Activated CD4-positive, alpha-beta T cell treated with anti-CD3 and anti-CD28 coated beads, Interleukin-2, Interleukin-4, amounts not matched to agents 100 ng/mL and 50 ng/mL, durations not matched to agents 16 hours and 8 hours (primary cell): ENCODE measurements at places on chromosomes 1 and 21.

DNA sequence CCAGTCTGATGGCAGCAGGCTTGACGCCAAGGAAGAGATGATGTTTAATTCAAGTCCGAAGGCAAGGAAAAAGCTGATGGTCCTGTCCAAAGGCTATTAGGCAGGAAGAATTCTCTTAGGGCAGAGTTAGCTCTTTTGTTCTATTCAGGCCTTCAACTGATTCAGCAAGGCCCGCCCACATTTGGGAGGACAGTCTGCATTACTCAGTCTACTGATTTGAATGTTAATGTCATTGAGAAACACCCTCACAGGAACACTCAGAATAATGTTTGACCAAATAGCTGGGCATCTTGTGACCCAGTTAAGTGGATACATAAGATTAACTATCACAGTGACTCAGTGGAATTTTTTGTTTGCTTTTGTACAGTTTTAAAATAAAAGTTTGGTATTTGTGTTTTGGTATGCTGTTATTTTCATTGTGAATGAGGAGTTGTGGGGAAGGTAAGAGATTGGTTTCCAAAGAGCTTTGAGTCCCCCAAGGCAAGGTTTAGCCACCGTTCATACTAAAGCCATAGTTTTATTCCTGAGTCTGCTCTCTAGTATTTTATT, 1.7 kb upstream of the ZNF691 start:
- peak; percentile 17 for DNase-seq

DNA sequence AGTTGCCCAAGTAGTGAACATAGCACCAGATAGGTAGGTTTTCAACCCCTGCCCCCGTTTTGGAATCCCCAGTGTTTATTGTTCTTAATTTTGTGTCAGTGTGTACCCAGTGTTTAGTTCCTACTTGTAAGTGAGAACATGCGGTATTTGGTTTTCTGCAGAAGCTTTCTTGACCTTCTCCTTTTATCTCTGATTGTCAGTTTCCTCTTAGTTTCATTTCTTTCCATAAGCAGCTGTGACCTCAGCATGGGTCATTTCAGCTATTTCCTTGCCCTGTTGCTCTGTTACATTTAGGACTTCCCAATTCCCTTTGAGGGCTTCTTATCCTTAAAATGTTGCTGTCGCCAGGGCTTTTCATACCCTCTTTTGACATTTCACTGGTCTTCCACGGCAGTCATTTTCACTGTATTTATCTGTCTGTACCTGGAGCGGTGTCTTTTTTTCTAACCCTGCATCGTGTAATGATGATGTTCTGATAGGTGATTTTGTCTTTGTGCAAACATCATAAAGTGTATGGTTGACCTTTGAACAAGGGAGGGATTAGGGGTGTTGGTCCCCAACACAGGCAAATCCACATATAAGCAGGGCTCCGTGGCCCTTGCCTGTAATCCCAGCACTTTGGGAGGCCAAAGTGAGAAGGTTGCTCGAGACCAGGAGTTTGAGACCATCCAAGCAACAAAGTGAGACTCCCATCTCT, 15.0 kb downstream of the ITSN1 start:
- no peak for DNase-seq

DNA sequence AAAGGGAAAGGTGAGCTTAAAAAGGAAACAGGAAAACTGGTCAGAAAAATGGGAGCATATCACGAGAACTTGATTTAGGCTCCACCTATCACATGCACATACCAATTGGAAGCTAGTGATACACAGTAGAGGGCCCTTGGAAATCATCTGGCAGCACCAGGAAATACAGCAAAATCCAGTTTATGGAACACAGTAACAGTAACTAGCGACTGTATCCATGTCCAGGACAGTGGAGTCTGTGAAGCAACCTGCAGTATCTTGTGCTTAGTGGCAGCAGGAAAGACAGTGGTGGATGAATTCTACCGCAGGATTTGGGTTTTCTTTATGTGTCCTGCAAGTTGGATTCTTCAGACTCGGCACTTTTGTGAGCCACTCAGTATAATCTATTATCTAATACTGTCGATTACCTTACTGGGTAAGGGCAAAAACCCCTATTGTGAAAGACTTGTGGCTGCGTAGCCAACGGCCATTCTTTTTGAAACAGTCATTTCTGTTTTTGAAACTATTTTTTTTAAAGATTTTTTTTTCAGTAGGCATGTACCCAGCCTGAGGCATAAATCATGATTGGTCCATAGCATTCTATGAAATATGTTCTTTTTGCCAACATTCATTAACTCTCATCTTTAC, 1.6 kb upstream of the KDM4A start:
- DNase-seq, result no peak

GRCh38 chr1:9654051-9654833, 2.7 kb downstream of the PIK3CD start:
- peak; percentile 40 for DNase-seq

DNA sequence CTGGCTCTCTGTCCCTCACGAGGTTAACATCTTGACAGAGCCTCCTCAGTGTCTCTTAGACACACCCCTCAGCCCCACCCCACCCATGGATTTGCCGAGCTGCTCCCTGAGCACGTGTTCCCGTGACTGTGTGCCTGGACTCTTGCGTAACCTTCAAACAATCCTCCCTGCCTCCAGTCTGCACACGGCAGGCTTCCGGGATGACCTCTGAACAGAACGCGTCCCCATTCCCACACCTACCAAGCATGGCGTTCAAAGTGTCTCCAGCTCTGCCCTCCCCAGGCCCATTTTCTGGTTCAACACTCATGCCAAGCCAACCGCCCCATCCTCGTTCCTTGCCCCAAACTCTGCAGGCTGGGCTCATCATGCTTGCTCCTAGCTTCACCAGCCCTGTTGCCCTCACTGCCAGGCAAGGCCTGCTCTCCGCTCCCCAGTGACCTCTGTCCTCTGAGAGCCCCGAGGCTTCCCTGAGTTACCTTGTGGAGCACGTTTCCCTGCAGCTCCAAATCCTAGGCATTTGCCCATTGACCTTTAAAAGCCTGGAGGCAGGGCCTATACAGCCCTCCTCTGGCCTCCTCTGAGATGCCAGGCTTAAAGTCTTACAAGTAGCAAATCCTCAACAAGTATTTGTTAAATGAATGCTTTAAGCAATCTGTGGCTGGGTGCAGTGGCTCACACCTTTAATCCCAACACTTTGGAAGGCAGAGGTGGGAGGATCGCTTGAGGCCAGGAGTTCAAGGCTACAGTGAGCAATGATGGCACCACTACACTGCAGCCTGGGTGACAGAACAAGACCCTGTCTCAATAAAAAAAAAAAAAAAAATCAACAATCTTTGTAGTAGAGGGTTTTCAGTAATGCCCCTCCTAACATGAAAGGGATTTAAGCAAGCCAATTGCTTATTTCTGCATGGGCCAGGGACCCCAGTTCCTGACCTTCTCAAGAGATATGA, 5.0 kb downstream of the AGT start:
- no peak for DNase-seq

GRCh38 chr1:109283748-109284600, 1.0 kb upstream of the PSRC1 start:
- DNase-seq, result peak; percentile 25

- DNase-seq, result no peak
Observed at GRCh38 chr1:76944942-76945341, 77.7 kb downstream of the ST6GALNAC5 start.

- DNase-seq, result no peak
Observed at GRCh38 chr1:179550746-179551682, 24.7 kb downstream of the NPHS2 start.
